ENCODE measurements at places on chromosomes 1 and 21.

DNA sequence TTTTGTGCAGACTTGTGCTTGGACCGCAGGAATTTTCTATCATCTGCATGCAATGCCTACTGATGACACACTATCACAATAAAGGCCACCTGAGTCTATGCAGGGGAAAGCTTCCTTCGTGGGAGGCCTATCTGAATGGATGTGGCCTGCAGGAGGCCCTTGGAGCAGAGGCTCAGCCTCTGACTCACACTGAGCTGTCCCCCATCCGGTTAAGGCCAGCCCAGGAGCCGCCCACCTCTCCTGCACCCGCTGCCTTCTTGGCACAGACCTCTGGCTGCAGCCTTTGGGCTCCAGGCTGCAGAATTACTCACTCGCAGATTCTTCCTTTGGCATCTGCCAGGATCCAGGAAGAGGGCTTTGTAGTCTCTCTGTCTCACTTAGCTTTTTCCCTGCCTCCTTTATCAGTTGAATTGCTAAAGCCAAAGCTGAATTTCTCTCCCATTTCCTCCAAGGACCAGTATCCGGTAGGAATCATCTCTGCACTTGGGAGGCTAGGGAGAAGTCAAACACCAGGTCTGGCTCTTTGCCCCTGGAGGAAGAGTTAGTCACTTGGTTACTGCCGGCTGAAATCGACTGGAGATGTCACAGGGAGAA is 65.1 kb upstream of the JUN start:
- DNase-seq, result no peak

GRCh38 chr1:45669379-45669778 is 17.0 kb downstream of the GPBP1L1 start:
- DNase-seq, result no peak

GRCh38 chr1:202131956-202132821 is 9.5 kb downstream of the GPR37L1 start:
- DNase-seq, result no peak

DNA sequence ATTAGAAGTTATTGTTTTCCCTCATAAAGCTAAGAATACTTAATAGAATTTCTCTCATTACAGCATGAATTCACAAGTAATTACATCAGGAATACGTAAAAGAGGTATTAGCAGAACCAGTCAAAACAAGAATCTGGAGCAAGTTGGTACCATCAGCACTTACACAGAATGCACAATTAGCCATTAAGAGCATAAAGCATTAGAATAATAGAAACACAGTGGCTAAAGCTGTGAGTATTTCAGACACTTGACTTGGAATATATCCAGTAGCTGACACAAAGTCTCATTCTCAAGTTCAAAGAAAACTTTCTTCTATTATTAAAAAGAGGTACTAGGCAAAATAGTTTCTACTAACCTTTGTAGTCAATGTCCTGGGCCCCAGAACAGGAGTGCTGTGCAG is 49.6 kb downstream of the KRTAP19-8 start:
- DNase-seq, result no peak

DNA sequence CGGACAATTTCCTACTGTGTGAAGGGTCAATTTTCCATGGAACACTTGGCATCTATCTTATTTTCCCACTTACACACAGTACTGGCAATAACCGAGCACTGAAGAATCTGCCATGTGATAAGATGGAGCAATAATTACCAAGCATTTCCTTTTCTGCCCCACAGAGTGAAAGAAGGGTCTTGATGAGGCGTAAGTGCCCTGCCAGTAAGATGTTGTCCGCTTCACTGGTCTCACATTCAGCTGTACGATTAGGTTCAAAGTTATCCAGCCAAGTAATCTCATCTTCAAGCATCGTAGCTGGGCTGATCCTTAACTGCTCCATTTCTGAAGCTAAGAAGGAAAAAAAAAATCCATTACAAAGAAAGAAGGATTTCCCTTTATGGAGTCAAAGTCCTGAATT is 67.8 kb downstream of the PCSK9 start:
- no peak for DNase-seq
